ENCODE measurements at places on chromosomes 2 and 18. TPM values are rescaled to one million over a fixed set of nuclear protein-coding genes. Genes with fewer than 3 reads are reported as not detected.

ZNF385B gene
- total RNA-seq = not detected

CNGA3 gene
- not detected for total RNA-seq

RAB31 gene
- total RNA-seq = 5.0 TPM

HTRA2 gene
- 52.6 TPM for total RNA-seq

CD207 gene
- total RNA-seq = 0.11 TPM
